Activated T-helper 1 cell treated with anti-CD3 and anti-CD28 coated beads, Interleukin-2, amount 50 U/mL, for 16 hours (primary cell): ENCODE measurements at places on chromosomes 1 and 21.

GRCh38 chr1:222923506-222923905 is 108.7 kb downstream of the DISP1 start:
- no peak for DNase-seq

DNA sequence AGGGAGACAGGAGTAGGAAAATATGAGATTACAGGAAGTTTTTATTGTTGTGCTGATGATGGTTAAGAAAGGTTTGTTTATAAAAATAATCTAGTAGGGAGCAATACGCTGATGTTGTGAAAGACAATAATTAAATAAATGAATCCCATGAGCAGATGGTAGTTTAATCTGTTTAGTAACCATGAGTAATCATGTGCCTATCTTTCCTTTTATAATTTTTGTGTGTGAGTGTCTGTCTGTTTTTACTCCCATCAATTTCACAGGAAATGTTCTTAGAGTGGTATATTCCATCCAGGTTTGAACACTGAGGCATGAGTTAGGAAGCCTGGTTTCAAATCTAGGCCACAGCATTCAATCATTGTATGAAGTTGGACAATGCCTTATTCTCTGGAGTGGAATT is 180.5 kb downstream of the OLFM3 start:
- no peak for DNase-seq

DNA sequence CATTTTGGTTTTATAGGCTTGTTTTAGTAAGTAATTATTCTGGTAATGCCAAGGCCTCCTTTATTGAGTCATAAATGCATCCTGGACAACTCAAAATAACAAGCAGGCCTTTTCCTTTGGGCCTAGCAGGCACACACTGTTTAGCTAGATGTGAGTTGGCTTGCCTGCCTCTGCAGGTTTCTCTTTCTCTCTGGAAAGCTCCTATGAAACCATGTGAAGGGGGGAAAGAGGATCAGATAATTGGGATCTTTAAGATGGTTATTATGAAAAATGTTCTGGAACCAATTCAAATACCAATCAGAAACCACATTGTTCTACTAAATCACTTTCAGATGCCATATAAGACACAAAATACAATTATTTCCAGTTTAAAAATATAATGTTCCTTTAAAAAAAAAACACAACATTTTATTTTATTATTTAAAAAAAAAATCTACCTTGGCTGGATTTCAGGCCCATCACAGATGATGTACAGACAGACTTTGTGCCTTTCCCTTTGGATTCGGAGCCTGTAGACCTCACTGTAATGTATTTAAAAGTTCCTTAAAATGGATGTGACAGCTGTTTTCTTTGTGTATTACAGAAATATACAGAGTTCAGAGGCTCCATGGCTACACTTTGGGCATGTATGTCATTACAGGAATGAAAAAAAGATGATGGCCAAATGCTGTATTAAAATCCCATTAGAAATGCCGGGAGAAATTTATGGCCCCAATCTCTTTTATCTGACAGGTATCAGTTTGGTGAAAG is 80.2 kb downstream of the NTMT2 start:
- no peak for DNase-seq

DNA sequence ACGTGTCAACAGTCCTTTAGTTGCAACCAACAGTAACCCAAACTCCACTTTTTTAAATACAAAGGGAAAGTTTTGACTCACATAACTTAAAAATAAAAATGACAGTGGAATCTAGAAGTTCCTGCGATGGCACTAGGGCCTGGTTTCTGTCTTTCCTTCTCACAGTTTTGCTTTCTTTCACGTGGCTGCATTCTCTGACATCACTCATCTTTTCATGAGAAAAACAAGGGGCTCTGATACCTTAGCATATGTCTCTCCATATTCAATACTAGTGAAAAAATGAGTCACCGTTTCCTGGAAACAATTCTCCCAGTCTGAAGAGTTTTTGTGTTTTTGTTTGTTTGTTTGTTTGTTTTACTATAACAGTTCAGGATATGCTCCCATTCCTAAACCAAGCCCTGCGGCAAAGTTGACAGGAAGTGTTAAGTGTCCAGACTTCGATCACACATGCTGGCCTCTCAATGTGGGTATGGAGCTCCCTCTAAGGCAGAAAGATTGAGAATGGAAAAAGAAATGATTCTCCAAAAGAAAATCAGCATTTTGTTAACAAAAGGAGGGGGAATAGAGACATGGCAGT is 483.3 kb downstream of the TTLL7 start:
- DNase-seq, result no peak

DNA sequence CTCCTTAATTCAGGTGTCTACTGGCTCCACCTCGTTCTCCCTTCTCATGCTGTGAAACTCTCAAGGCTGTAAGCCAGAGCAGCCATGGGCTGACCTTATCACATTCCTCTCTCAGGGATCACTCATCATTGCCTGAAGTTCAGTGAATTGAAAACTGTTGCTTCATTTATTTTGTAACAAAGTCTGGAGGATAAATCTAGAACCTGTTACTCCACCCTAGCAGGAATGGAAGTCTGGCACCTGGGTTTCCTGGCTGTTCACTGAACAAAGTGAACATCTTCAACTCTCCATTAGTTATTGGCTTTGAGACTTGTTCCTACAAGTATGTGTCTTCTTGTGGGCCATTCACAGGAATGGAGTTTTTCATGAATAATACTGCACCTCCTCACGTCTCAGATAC is 584.1 kb downstream of the PTPRU start:
- no peak for DNase-seq

DNA sequence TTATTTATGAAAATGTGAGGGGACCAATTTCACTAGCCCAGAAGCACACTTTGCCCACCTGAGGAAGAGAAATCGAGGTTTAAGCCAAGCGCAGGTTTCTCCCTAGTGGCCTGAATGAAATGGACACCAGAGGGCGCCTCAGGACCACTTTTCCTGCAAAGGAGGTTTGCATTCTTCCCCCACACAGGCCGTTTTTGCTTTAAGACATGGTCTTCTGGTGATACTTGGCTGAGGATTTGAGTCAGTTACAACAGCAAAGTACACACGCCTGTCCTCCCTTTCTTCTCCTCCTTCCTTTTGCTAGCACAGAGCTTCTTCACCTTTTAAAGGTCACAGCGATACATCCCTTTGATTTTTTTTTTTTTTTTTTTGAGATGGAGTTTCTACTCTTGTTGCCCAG is 5.4 kb downstream of the PLA2G2E start:
- peak; percentile 65 for DNase-seq
